ENCODE measurements at places on chromosomes 11 and 22. TPM values are rescaled to one million over a fixed set of nuclear protein-coding genes. Genes with fewer than 3 reads are reported as not detected.
A peak's percentile ranks its signal among the peaks of the same experiment; 100 is the strongest.

AIFM3 gene
- total RNA-seq = 0.25 TPM

DNA sequence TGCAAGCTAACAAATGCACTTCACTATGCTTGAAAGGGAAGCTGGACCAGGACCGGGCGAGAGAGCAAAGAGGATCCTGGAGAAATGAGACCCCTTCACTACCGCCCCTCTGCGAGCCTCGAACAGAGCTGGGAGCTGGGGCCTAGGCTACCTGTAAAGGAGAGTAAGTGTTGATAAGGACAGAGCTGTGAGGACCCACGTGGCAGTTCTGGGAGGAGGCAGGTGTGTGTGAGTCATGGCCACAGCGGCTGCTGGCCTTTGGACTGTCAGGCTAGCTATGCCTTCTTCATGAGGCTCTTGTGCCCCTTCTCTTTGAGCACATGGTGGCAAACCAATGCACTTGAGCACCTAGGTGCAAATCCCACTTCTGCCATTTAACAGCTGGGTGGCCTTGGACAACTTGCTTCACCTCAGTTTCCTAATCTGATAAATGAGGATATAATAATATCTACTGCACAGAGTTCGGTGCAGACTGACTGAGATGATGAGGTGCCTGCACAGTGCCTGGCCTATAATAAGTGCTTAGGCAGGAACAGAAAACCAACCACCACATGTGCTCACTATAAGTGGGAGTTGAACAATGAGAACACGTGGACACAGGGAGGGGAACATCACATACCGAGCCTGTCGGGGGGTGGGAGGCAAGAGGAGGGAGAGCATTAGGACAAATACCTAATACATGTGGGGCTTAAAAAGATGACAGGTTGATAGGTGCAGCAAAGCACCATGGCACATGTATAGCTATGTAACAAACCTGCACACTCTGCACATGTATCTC, 35.3 kb upstream of the KCNJ11 start:
- H3K4me1 ChIP-seq = peaks cover 23% of the 10 kb centered on the region
- no peak overlapping the region for H3K4me3 ChIP-seq
- H3K27me3 ChIP-seq = peaks cover 33% of the 10 kb centered on the region
- no peak overlapping the region for H3K27ac ChIP-seq
- DNase-seq = no peak

ANKK1 gene
- 0.15 TPM for total RNA-seq

DNA sequence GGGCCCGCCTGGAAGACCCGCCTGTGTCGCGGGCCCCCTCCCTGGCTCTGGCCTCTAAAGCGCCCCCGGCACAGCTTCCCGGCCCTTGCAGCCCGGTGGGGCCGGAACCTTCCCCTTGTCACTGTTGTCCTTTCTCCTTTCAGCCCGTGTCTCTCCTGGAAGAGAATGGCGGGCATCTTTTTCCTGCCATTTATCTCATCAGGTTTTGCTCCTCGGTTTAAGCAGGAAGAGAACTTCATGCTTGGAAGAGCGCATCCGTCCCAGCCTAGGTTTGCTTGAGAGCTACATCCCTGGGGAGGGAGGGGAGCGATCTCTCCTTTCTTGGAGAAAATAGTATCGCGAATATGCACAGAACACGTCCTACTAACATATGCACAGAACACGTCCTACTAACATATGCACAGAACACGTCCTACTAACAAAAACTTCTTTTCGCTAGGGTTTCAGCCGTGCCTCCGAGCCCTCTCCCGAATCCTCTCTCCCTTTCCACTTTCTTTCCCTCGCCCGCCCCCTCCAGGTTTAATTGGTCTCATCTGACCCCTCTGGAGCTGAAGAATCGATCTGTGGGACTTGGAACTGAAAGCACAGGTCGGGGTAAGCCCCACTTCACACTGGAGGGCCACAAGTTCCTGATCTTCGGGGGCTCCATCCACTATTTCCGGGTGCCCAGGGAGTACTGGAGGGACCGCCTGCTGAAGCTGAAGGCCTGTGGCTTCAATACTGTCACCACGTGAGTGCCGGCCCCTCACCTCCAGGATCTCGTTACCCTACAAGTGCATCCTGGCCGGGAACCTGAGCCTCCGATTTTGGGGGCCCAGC, 1.2 kb downstream of the GLB1L3 start:
- peak; percentile 2 for DNase-seq
- peaks cover 18% of the 10 kb centered on the region for H3K36me3 ChIP-seq
- peaks cover 3% of the 10 kb centered on the region for H3K27me3 ChIP-seq
- H3K4me1 ChIP-seq = peaks cover 41% of the 10 kb centered on the region
- peak overlapping the region; percentile 69 for H3K4me3 ChIP-seq

Measured in activated CD4-positive, alpha-beta T cell treated with anti-CD3 and anti-CD28 coated beads, Interleukin-2, amount 10 ng/mL, durations not matched to agents 7 days and 5 days (primary cell).